Thymus (tissue), 14 donors: ENCODE measurements at places on chromosomes 2 and 18. TPM values are rescaled to one million over a fixed set of nuclear protein-coding genes. Genes with fewer than 3 reads are reported as not detected.

The UGT1A6 gene
- 4.5 TPM for polyA plus RNA-seq

DNA sequence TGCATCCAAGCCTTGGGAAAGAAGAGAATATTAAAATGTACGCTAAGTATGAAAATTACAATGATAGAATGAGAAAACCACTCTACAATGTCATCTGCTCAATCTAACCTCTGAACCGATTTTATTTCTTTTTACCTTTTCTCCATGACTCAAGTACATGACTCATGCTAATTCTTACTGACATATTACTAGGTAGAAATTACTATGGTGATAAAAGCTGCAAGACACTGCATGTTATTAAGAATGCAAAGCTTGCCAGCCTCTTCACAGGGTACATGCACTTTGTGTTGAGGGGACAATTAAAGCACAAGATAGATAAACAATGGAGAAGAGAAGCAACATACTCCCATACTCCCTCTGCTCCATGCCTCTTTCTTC, 20.7 kb downstream of the SFT2D3 start:
- DNase-seq = no peak

DNA sequence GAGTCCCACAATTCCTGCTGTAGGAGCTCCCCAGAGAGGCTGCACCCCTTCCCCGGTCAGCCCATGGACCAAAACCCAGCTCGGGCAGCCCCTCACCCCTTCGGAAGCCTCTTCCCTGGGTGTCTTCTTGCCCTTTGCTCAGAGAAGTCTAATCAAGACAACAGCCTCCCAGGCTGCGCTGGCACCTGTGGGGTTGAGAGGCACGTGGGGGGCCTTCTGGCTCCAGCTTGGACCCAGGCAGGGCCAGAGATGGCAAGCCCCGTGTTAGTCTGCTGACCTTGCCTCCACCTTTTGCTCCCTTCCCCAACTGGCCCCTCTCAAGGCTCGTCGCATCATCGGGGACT, 10.4 kb downstream of the SLC4A3 start:
- DNase-seq = no peak

The HOXD13 gene
- polyA plus RNA-seq = 0.11 TPM

DNA sequence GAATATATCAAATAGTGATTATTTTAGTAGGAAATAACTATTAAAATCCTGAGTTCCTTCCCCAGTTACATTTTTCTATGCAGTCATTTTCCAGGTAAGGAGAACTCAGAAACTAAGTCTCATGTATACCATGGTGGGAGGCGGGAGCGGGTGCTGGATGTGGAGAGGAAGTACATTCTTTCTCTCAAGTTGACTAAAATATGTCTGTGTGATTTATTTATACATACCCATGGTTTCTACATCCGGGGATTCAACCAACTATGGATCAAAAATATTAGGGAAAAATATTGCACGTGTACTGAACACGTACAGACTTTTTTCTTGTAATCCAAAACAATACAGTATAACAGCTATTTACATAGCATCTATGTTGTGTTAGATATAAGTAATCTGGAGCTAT, 6.8 kb downstream of the ZCCHC2 start:
- no peak for DNase-seq

The MYCN gene
- polyA plus RNA-seq = 1.8 TPM

DNA sequence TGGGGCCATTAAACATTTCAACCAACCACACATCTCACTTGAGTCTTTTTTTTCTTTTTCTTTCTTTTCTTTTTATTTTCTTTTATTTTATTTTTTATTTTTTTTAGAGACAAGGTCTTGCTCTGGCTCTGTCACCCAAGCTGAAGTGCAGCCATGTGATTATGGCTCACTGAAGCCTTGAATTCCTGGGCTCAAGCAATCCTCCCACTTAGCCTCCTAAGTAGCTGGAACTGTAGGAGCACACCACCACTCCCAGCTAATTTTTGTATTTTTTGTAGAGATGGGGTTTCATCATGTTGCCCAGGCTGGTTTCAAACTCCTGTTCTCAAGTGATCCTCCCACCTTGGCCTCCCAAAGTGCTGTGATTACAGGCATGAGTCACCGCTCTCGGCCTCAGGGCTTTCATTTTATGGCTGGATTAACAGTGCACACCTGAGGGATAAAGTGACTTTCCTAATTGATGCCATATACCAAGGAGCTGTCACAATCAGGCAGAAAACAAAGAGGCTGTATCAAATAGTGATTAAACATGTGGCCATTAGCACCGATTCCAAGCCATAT, 21.5 kb downstream of the KIAA2012 start:
- no peak for DNase-seq
